T-cell (primary cell): ENCODE measurements at places on chromosomes 1 and 21.

DNA sequence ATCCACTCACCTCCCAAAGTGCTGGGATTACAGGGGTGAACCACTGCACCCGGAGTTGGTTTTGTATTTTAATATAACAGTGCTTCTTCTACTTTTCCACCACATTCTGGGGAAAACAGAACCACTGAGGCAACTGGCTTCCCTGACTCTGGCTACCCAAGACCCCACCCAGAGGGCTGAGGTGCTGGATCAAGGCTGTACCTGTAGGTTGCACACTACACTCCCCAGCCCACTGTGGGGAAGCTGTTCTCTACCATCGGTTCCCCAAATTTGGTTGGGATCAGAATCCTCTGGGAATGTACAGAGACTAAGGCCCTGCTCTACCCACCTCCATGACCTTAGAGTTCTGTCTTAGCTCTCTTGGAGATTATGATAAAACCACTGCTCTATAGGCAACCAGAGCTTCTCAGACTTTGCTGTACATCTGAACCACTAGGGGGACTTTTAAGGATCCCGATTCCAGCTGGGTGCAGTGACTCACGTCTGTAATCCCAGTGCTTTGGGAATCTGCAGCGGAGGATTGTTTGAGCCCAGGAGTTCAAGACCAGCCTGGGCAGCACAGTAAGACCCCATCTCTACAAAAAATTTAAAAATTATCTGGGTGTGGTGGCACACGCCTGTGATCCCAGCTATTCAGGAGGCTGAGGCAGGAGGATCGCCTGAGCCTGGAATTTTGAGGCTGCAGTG lies 51.6 kb downstream of the GNG4 start:
- DNase-seq: no peak

DNA sequence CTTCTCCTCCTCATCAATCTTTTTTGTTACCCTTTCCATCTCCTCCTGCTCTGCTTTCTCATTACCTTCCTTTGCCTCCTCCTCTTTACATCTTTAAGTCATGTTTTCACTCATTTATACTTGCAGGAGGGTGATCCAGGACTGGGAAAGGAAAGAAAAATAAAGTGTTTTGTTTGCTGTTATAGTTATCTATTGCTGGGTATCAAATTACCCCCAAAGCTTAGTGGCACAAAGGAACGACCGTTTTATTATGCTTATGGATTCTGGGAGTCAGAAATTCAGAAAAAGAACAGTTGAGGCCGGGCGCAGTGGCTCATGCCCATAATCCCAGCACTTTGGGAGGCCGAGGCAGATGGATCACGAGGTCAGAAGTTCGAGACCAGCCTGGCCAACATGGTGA lies 12.5 kb upstream of the AGO4 start:
- DNase-seq: no peak

DNA sequence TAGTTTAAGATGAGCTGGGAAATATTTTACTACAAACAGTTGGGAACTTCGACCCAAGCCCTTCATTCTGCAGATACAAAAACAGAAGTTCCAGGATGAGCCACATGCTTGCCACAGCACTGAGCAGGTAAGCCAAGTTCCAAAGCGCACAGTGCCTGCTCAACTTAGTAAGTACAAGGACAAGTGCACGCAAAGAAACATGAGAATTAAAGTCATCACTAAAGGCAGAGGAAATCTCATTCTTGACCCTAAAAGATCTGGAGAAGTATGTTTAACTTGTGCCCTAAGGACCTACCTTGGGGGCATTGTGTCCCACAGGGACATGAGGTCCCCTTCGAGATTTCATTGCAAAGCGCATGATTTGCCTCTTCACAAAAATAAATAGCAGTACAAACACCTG lies 1.2 kb upstream of the UBAP2L start:
- DNase-seq: no peak

- DNase-seq: no peak
These were observed 16.3 kb downstream of the BATF3 start for GRCh38 chr1:212683357-212683722.

- DNase-seq: no peak
These were observed 27.9 kb downstream of the EDARADD start for GRCh38 chr1:236421850-236422516.

DNA sequence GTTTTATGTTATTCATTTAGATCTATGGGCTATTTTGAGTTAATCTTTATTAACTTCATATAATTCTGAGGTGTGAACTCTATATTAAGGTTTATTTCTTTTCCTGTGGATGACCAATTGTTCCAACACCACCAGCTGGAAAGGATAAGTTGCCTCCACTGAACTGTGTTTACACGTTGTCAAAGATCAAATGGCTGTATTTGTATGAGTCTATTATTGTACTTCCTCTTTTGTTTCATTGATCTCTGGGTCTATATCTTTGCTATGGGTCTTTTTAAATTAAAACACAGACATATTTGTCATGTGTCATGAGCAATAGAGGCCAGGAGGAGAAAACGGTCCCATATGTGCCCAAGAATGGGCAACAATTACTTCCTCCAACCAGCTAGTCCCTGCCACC lies 5.2 kb upstream of the MAB21L3 start:
- DNase-seq: no peak

- DNase-seq: no peak
These were observed 40.3 kb downstream of the ACBD6 start for GRCh38 chr1:180462102-180462501.

DNA sequence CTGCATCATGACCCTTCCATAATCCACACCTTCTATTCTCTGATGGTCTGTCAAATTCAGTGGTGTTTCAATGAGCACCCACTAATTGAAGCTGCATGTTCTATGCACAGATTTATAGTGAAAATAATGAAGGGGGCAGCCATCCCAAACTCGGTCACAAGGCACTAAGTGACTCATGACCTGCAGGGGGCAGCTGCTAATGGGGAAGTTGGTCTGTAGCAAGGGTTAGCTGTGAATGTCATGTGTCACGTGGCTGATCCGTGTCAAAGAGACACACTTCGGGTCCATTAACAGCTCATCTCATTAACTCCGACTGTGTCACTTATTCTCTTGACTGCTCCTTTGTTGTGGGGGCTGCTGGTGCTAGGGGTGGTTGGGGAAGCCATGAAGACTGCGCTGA lies 306.6 kb downstream of the PCP4 start:
- DNase-seq: no peak

- no peak for DNase-seq
These were observed 481.1 kb downstream of the PTBP2 start for GRCh38 chr1:97202481-97203380.

GRCh38 chr21:42739061-42739931 lies 85.9 kb downstream of the PDE9A start:
- DNase-seq: no peak

DNA sequence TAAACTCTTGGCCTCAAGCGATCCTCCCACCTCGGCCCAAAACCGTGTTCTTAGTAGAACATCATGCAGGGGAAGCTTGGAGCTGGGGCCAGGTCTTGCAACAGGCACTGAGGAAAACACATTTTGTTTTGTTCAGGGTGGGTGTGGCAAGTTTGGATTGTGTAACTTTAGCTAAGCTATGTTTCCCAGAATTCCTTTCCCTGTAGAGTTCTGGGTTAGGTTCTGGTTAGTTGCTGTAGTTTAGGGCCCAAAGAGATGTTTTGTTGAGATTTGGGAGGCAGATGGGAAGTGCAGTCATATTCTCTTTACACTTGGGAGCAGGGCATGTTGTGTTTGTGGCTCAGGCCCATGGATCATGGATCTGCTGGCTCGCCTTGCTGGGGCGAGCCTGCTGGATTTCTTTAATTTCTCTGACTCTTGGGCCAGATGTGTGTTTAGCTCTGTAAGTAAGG lies 24.0 kb downstream of the PLA2G5 start:
- no peak for DNase-seq

DNA sequence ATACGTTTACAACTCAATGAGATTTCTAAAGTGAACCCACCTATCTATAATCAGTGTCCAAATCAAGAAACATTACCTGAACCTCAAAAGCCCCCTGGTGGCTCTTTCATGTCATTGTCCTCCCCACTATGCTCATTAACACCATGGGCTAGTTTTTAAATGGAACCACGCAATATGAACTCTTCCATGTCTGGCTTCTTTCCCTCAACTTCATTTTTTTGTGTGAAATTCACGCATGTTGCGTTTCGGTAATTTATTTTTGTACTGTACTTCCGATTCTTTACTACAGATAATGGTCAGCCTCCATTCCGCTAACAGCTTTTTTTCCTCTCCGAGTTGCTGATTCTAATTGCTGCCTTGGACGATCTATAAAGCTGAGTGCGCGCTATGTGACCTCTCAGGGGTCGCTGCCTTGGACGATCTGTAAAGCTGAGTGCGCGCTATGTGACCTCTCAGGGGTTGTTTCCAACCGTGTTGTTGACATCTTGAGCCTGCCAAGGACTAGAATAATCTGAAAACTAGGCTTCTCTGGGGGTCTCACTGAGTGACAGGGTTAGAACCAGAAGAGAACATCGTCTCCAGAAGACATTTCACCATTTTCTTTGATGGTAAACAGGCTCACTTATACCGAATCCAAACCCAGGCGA lies 1.1 kb upstream of the CACYBP start:
- DNase-seq: peak; percentile 30

DNA sequence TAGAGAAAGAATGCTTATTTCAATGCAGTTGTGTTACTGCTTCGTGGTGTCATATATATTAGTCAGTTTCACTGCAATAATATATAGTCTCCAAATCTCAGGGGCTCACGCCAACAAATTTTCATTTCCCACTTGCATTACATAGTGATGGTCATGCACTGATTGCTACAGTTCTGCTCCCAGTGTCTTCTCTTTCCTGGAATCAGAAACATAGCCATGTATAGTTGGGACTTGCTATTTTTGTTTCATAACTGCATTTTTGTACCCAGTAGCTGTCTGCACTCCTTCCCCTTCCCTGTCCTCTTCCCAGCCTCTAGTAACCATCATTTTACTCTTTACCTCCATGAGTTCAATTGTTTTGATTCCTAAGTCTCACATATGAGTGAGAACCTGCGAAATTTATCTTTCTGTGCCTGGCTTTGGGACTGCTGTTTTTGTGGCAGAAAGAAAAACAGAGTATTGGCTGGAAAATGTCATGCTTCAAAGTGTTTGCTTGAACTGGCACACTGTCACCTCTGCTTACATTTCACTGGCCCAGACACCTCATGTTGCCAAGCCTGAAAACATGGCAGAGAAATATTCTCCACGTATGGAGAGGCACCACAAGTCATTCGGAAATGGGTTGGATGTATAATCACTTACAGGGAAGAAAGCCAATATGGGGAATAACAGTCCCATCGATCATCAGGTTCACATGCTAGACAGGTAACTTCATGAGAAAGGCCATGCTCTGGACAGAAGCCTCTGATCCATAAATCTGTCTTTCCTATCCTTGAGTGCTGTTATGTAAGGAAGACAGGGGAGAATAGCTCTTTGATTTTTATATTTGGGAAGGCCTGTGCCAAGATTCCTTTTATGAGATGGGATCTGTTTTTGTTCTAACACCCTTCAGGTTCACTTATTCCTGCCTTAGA lies 60.4 kb upstream of the BACH1 start:
- DNase-seq: no peak

DNA sequence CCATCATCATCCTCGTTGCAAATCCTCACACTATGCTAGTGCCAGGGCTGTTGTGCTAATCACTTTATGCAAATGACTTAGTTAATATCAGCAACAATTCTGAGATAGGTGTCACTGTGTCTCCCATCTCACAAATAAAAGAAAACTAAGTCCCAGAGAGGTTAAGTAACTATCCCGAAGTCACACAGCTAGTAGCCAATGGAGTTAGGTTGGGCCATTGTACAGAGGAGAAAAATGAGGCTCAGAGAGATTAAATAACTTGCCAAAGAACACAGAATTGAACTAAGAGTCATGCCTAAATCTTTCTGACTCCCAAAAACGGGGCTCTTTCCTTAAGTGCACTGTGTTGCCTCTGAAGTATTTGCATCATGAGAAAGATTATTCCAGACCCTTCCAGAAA lies 146.4 kb downstream of the MIS18A start:
- DNase-seq: no peak

- DNase-seq: no peak
These were observed 71.3 kb upstream of the PKN2 start for GRCh38 chr1:88612773-88613172.

DNA sequence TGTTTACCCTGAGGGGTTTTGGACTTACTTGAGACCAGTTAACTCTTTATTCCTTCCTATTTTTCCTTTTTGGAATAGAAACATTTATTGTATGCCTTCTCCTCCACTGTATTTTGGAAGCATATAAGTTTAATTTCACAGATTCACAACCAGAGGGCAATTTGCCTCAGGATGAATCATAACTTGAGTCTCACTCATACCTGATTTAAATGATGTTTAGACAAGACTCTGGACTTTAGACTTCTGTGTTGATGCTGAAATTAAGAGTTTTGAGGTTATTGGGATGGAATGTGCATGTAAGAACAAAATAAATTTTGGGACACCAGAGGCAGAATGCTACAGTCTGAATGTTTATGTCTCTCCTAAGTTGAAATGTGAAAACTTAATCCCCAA lies 7.1 kb upstream of the ADAM30 start:
- no peak for DNase-seq

DNA sequence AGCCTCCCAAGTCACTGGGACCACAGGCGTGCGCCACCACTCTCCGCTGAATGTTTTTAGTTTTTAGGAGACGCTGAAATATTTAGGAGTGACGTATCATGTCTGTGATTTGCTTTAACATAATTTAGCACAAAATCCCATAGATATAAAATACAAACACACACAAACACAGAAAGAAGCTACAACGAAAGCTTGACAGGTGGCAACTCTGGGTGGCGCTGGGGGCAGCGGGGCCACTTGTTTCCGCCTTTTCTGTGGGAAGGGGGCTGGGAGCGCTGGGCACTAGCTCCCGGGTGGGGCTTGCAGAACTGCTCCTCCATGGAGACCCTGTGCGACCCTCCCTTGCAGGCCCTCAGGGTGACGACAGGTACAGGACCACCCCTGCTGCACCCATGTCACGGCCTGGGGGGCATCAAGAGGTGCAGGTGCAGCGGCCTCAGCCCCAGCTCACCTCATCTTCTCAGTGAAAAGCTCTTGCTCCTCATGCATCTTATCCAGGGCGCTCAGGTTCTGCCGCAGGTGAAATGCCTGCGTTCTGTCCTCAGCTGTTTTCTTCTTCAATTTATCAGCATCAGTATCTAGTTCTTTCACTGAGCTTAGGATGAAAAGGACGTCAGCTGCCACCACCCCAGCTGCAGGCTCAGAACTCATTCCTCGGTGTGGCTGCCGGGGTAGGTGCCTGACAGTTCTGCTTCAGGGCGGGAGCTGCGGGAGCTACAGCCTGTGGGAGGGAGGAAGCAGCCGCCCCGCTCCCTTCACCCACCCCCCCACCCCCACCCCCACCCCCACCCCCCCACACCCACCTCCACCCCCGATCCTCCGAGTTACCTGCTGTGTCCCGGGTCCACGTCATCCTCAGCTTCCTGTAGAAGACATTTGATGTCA lies 15.3 kb downstream of the CFAP74 start:
- DNase-seq: no peak

DNA sequence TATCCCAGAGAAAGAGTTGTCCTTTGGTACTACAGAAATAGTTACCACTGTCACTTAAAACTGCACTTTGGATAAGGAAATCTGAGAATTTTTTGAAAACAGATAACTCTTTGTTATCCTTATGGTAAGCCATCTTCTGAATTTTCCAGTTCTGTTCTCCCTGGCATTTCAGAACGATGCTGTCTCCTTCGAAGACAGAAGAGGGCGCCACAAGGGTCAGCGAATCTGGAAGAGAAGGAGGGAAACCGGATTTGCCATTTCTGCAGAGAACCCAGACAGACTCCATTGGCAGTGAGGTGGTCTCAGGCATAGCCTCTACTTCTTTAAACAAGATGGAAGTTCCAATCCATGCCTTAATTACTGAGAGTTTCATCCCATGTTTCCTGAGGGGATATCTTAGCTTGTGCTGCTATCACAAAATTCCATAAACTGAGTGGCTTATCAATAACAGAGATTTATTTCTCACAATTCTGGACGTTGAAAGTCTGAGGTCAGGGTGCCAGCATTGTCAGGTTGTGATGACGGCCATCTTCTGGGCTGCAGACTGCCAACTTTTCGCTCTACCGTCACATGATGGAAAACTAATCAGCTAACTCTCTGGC lies 6.4 kb downstream of the FCRL2 start:
- no peak for DNase-seq
